ENCODE measurements at places on chromosomes 5 and 9. TPM values are rescaled to one million over a fixed set of nuclear protein-coding genes. Genes with fewer than 3 reads are reported as not detected.

Gene ZNF454
- 0.22 TPM for total RNA-seq

Gene SLC6A19
- total RNA-seq = not detected

Gene GPX8
- total RNA-seq = not detected

Gene RXFP3
- total RNA-seq = not detected

Gene PRRX2
- not detected for total RNA-seq

Gene FOXD4L6
- not detected for total RNA-seq

Gene OLFML2A
- 0.76 TPM for total RNA-seq

DNA sequence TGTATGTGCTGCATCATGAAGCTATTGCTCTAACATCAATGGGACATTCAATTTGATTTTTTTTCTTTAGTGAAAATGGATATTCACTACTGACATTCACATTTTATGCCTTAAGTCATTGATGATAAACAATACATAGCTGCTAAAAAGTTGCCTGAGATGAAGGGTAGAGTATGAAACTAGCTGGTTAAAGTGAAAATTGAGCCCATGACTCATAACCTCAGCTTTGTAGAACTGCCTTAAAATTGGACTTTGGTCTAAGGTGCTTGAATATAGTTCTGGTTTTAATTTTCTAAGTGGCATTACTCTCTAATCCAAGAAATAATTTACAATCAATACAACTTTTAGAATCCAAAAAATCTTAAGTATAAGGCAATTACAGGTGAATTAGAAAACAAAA, 740.4 kb upstream of the RIOK2 start:
- no peak for DNase-seq
- H3K27ac ChIP-seq = no peak overlapping the region
- H3K36me3 ChIP-seq = no peaks in the 10 kb centered on the region

- no peak overlapping the region for H3K27ac ChIP-seq
- H3K4me3 ChIP-seq = no peak overlapping the region
- no peaks in the 10 kb centered on the region for H3K36me3 ChIP-seq
These were observed 99.9 kb upstream of the PITX1 start for GRCh38 chr5:135133698-135134515.

DNA sequence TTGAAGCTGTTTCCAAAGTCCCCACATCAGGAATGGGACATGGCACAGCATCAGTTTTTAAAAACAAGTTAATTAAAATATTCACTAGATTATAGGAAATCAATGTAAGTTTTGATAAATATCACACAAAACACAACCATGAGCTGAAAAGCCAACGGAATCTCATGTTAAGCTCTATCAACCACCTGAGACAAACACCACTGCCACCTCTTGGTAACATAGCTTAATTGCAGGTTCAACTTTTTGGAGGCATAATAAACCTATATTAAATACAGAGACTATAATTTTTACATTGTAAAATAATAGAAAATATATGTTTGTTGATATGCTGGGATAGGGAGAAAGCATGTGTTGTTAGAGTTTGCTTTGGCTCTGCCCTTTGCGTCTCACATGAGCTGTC, 126.1 kb downstream of the SV2C start:
- no peaks in the 10 kb centered on the region for H3K4me1 ChIP-seq
- no peaks in the 10 kb centered on the region for H3K36me3 ChIP-seq
- H3K27me3 ChIP-seq = no peaks in the 10 kb centered on the region
- no peak overlapping the region for H3K4me3 ChIP-seq
- DNase-seq = no peak

- H3K27ac ChIP-seq = no peak overlapping the region
- H3K4me1 ChIP-seq = no peaks in the 10 kb centered on the region
- H3K36me3 ChIP-seq = no peaks in the 10 kb centered on the region
- no peak for DNase-seq
These were observed 99.5 kb downstream of the DAB2IP start for GRCh38 chr9:121750715-121751623.

GRCh38 chr5:153573326-153574033, 83.0 kb downstream of the GRIA1 start:
- no peak for DNase-seq
- H3K4me3 ChIP-seq = no peak overlapping the region
- H3K27ac ChIP-seq = no peak overlapping the region
- H3K27me3 ChIP-seq = no peaks in the 10 kb centered on the region
- H3K36me3 ChIP-seq = no peaks in the 10 kb centered on the region

DNA sequence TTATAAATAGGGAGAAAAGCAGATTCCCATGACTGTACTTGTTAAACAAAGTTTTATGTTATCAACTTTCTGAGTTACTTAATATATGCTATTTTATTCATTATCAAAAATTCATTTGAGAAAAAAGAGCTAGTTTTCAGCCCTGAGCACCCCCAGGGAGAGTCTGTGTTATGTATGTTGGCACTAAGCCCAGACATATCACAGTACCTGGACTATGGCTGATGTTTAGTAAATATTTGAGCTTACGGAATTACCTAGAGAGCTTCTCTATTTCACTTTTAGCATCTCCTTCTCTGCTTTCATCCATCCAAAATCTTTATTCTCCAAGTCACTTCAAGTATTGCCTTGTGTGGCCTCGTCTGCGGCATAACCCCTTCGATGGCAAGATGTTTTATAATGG, 225.9 kb upstream of the PCSK5 start:
- DNase-seq = no peak
- no peaks in the 10 kb centered on the region for H3K27me3 ChIP-seq
- H3K27ac ChIP-seq = no peak overlapping the region
- H3K4me3 ChIP-seq = no peak overlapping the region
- H3K36me3 ChIP-seq = no peaks in the 10 kb centered on the region
- H3K4me1 ChIP-seq = no peaks in the 10 kb centered on the region

DNA sequence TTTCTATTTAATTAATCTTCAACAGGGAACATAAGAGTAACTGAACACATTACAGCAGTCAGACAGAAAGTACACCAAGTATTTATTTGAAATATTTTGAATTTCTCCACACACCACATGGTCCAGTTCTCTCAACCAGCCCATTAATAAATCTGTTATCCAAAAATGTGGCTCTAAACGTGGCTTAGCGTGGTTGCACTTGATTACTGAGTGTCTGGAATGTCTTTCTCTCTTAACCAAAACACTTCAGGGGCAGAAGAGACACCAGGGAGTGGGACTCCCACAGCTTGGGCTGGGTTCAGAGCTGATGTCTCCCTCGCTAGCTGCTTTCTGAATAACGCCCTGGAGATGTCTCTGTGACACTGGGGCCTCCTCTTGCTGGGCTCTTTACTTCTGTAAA, 52.6 kb upstream of the FANCC start:
- no peaks in the 10 kb centered on the region for H3K36me3 ChIP-seq
- no peaks in the 10 kb centered on the region for H3K4me1 ChIP-seq
- no peak for DNase-seq
- no peak overlapping the region for H3K27ac ChIP-seq
- H3K4me3 ChIP-seq = no peak overlapping the region

- no peak for DNase-seq
- no peaks in the 10 kb centered on the region for H3K27me3 ChIP-seq
- peaks cover 12% of the 10 kb centered on the region for H3K4me1 ChIP-seq
- H3K27ac ChIP-seq = no peak overlapping the region
- no peaks in the 10 kb centered on the region for H3K36me3 ChIP-seq
These were observed 44.4 kb downstream of the ACTBL2 start for GRCh38 chr5:57437976-57438805.

DNA sequence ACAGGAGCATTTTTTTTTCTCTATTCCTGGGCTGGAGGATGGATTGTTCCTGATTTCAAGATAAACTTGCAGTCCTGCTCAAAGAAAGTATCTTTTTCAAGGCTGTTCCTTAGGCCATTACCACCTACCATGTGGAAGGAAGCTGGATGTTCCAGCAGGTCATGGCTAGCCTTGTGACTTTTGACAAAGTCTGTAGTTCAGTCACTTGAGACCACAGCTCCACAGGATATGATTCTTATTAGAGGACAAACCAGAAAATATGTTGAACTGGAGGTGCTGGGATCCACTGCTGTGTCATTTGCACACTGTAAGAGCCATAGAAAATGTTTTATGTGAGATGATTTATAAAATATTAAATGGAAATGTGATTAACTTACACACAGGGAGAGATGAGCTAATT, 184.2 kb upstream of the ACO1 start:
- no peak for DNase-seq
- H3K36me3 ChIP-seq = no peaks in the 10 kb centered on the region
- H3K27me3 ChIP-seq = no peaks in the 10 kb centered on the region
- H3K27ac ChIP-seq = no peak overlapping the region
- no peaks in the 10 kb centered on the region for H3K4me1 ChIP-seq

DNA sequence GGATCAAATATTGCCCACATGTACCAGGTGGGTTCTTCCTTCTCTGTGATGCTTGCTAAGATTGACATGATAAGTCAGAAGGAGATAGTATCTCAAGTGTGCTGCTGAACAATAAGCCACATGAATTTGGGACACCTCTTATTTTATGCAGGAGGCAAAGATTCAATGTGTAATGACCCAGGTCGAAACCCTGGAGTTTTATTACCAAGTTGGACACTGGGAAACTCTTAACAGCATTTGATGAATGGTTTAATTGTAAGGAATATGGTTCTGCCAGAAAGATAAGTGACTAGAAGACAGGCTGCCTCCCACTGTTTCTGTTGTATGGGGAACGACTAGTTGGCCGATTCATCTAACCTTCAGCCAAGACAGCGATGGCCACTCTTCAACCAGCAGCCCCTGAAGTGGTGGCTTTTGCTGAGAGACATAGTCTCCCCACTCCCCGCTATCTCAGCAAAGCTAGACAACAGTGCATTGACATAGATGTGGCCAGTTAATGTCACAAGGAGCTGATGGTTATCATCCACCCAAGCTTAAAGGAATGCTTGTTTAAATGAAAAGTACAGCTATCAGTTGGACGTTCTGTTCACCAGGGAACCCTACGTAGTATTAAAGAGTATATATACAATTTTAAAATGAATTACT, 407.7 kb downstream of the KDM4C start:
- H3K36me3 ChIP-seq = no peaks in the 10 kb centered on the region
- DNase-seq = no peak
- no peaks in the 10 kb centered on the region for H3K4me1 ChIP-seq
- H3K27ac ChIP-seq = no peak overlapping the region
- H3K4me3 ChIP-seq = no peak overlapping the region

DNA sequence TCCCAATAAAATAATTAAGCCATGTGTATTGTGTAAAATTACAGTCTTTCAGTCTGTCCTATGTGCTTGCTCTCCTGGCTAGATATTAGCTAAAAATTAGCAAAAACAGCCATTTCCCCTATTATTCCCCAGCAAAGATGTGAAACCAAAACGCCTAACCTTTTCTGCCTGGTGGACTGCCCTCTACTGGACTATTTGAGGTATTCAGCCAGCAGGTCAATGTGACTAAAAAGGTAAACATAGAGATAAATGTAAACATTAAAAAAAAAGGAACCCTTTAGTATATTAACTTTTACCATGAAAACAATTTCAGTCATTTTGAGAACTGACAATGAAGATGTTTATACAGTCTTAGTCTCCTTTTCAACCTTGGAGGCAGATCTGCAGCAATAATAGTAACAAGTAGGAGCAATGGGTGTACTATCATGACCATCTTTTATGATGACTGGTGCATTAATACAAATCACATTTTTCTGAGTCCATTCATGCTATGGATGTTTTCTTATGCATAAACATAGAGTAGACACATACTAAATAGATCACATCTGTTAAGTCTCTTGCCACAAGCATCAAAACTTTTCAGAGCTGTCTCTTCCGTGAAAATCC, 10.1 kb downstream of the ATG12 start:
- peak; percentile 68 for DNase-seq
- no peaks in the 10 kb centered on the region for H3K27me3 ChIP-seq
- H3K36me3 ChIP-seq = peaks cover 40% of the 10 kb centered on the region
- no peak overlapping the region for H3K27ac ChIP-seq
- H3K4me1 ChIP-seq = no peaks in the 10 kb centered on the region
- no peak overlapping the region for H3K4me3 ChIP-seq

DNA sequence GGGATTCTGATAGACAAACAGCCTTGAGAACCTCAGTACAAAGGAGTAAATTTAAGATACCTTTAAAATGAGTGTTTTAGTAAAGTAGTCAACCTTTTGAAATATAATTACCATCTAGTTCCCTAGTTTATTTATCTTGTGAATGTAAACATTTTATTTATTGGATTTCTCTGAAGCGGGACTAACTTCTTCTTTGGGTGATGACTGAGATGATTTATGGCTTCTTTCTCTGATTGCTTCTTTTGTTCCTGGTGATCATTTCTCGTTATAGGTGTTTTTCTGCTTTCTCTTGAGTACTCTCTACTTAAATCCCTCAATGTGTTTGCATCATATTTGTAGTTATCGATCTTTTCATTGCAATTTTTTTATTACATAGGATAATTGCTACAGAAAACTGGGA, 33.2 kb downstream of the PRDM6 start:
- H3K36me3 ChIP-seq = no peaks in the 10 kb centered on the region
- no peak overlapping the region for H3K4me3 ChIP-seq
- H3K27me3 ChIP-seq = no peaks in the 10 kb centered on the region
- no peak for DNase-seq

- H3K27ac ChIP-seq = no peak overlapping the region
- no peaks in the 10 kb centered on the region for H3K27me3 ChIP-seq
- peaks cover 3% of the 10 kb centered on the region for H3K4me1 ChIP-seq
- H3K4me3 ChIP-seq = no peak overlapping the region
- DNase-seq = peak; percentile 8
These were observed 39.1 kb downstream of the POC5 start for GRCh38 chr5:75678155-75678554.

- no peaks in the 10 kb centered on the region for H3K27me3 ChIP-seq
- no peak overlapping the region for H3K27ac ChIP-seq
- no peaks in the 10 kb centered on the region for H3K4me1 ChIP-seq
- H3K4me3 ChIP-seq = no peak overlapping the region
- DNase-seq = no peak
These were observed 12.6 kb downstream of the PSMD5 start for GRCh38 chr9:120830151-120830550.

GRCh38 chr5:95759005-95759404, 27.9 kb downstream of the RHOBTB3 start:
- no peak overlapping the region for H3K4me3 ChIP-seq
- H3K27me3 ChIP-seq = no peaks in the 10 kb centered on the region
- DNase-seq = no peak
- peaks cover 29% of the 10 kb centered on the region for H3K4me1 ChIP-seq

DNA sequence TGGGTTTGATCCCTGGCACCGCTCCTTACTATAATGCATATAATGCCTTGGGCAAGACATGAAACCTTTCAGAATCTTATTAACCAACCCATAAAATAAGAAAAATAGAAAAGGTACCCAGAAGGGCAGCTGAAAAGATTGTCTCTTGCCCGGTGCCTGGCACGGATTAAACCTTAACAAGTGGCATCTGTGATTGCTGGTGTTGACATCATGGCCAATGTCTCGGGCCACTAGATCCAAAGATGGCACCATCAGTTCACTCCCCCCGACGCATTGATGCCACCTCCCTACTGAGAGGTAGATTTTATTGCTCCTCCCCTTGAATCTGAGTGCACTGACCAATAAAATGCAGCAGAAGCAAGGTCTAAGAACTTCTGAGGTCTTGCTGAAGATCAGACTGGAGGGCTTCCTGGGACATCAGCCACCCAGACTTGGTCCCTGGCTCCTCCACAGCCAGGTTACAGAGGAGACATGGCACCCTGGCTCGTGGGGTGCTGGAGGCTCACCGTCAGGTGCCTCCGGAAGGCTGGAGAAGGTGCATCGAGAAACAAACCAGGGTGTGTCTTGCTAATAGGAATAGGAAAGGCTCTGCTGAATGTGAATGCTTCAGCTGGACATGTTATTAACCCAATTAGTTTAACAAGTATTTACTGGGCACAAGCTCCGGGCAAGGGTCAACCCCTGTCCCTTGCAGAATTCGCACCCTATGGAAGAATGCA, 80.0 kb upstream of the COL5A1 start:
- no peaks in the 10 kb centered on the region for H3K36me3 ChIP-seq
- DNase-seq = no peak
- H3K4me1 ChIP-seq = no peaks in the 10 kb centered on the region
- H3K27ac ChIP-seq = no peak overlapping the region
- no peak overlapping the region for H3K4me3 ChIP-seq
- no peaks in the 10 kb centered on the region for H3K27me3 ChIP-seq

Measured in B cell (primary cell).